ENCODE measurements at places on chromosomes 11 and 22.

GRCh38 chr11:9747828-9748227 is 84.0 kb downstream of the SWAP70 start:
- DNase-seq, result no peak

DNA sequence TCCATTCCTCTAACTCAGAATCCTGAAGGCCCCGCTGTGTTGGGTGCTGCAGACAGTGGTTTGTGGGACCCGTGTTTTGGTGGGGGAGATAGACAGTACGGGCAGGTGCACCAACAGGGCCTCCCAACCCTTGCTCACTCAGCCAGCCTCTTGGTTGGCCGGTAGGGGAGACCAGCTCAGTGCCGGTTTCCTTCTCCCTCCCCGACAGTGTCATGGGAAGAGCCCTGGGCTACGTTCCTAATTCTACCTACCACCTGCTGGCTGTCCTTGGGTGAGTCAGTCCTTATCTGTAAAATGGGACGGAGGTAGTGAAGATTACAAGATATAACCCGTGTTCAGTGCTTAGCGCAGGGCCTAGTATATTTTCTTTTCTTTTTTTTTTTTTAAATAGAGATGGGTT is 5.9 kb downstream of the TMEM134 start:
- no peak for DNase-seq

DNA sequence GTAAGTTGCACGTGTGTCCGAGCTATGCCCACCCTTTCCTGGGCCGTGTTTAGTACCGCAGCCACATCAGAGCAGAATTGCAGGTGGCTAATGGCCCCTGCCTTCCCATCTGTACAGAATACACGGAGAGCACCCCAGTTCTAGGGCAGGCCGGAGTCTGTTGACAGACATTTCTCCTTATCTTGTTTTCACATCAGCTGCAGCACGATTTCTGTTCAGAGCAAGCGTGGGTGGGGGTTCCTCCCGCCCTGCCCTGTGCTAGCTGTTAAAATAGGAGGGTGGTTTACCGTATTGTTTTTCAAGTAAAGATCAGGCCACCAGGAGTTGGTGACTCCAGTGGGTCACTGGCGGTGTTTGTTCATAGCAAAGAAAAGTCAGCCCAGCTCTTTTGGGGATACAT is 41.1 kb downstream of the UBASH3B start:
- DNase-seq, result no peak

- DNase-seq, result no peak
Observed at GRCh38 chr11:11408436-11409221, 55.6 kb upstream of the CSNK2A3 start.

DNA sequence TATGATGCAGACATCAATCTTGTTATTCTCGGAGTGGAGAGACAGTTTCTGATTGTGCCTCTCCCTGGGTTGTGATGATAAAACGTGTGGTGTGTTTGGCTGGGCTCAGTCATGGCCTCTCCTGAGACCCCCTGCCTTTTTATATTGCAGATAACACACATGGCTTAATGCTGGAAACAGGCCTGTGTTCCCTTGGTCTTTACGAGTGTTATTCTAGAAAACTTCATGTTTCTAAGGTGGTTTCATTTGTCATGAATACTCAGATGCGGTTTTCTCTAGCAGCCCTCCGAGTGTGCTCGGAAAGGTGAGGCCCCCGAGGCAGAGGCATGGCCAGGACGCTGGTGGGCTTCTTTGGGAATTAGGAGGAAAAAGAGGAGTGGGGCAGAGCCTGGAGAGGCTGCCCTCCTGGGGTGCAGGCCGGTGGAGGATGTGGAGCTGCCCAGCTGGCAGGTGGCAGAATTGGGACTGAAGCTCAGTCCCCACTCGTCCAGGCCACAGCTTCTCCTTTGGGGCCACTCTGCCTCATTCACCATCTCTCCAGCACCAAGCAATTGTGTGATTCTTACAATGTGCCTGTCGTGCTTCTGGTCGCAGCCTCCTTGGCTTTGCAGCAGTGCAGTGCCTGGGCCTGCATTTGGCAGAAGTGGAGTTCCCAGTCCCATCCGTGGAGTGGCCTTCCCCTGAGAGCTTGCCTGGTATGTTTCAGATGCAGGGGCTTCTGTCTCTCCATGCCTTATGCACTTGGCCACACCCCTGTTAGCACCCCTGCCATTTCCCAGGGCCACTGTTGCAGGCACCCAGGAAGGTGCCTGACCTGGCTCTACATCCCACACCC is 309.6 kb downstream of the TBC1D22A start:
- DNase-seq, result no peak
